Thyroid gland (tissue), 4 donors: ENCODE measurements at places on chromosomes 7 and 10. TPM values are rescaled to one million over a fixed set of nuclear protein-coding genes. Genes with fewer than 3 reads are reported as not detected.

GRCh38 chr7:104968648-104969047 lies 45.4 kb upstream of the KMT2E start:
- no peak for DNase-seq

GRCh38 chr7:7249814-7250213 lies 67.5 kb downstream of the C1GALT1 start:
- DNase-seq: no peak

Gene SPDYE16
- 0.33 TPM for total RNA-seq

Gene IGFBP1
- total RNA-seq: not detected

GRCh38 chr10:49600781-49601400 lies 9.2 kb upstream of the SLC18A3 start:
- DNase-seq: no peak

DNA sequence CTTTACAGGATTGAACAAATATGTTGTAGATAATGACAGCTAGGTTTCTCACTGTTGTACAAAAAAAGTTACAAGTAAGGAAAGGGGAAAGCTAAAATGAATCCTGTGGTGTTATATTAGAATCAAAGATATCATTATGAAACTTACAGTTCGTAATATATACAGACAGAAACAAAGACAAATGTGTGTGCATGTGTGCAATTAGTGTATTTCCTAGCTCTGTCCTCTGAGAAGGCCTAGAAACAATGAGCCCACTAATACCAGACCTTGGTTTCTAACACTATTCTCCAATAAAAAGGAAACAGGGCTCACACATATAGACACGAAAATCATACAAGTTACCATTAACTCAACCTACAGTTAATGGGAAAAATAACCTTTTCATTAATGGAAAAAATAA lies 8.0 kb downstream of the KDM7A start:
- DNase-seq: no peak

Gene MBL2
- not detected for total RNA-seq
